NCI-H1930 (cell line): ENCODE measurements at places on chromosomes 2 and 18.

DNA sequence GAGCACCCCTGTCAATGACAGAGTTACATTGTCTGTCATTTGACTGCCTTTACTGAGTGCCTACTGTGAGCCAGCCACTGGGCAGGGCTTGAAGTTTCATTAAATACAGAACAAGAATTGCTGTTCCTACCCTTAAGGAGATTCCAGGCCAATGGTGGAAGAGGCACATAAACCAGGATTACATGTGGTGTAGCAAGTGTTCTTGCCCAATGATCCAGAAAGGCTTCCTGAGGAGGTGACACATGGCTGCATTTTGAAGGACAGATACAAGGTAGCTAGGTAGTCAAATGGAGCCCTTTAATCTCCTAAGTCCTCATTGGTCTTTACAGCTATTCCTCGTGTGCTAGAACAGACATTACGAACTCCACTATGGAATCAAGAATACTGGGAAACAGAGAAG is 312.7 kb downstream of the ETAA1 start:
- DNase-seq = no peak

- peak; percentile 55 for DNase-seq
Observed at GRCh38 chr2:43939695-43940256, 56.0 kb downstream of the LRPPRC start.

- no peak for DNase-seq
Observed at GRCh38 chr2:157470321-157470720, 26.4 kb upstream of the CYTIP start.

DNA sequence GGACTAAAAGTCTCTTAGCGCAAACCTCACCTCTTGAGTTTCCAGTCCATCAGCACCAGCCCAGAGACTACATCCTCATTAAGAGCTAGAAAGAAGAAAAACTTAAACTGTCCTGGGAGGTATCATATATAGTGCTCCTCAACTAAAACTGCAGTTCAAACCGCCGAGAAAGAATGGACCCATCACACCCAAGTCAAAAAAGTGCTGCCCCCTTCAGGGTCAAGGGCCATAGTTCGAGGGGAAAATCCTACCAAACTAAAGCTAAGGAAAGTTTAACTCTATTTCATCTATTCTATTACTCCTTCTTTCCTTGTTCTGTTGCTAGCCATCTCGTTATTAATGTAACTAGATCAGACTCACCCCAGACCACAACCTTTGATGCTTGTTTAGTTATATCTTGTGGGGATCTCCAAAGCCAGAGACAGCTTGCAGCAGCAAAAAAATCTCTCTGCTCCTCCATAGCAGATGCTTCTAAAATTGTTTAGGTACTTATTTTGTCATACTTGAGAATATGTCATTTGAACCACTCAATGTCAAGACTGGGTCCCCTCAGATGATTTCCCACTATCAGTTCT is 134.5 kb upstream of the RMP24 start:
- no peak for DNase-seq

DNA sequence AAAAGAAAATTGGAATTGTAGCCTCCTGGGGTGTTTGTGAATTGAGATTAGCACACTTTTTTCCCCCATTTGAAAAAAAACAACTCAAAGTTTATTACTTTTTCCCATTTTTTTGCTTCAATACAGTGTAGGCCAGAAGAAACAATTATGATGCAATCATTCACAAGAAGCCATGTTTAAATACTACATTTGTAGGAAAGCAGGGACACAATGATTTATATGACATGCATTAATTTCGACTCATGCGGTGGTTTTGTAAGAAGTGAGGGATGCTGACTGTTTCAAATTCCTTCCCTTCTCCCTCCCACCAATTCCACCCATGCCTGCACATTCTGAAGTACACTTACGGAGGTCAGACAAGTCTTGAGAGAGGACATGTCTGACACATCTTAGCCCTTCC is 774.2 kb upstream of the FSHR start:
- no peak for DNase-seq

GRCh38 chr2:183592271-183592670 is 468.0 kb downstream of the NUP35 start:
- no peak for DNase-seq

DNA sequence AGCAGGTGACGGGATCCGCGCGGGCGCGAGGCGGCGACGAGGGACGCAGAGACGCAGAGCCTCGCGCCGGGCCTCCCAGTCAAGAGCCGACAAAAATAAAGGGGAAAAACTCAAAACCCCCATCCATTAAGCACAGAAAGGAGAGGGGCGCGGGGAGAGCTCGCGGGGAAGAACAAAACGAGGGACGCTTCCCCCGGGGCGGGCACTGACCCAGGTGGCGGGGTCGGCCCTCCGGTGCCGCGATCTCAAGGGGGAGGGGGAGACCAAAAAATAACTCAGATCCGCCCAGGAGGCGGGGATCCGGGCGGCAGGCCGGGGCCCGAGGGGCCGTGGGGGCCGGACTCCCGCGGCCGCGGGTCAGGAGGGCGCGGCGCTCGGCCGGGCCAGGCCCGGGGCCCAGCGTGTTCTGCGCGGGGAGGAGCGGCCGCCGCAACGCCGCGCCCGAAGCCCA is 597 bp downstream of the RNF103 start:
- no peak for DNase-seq

DNA sequence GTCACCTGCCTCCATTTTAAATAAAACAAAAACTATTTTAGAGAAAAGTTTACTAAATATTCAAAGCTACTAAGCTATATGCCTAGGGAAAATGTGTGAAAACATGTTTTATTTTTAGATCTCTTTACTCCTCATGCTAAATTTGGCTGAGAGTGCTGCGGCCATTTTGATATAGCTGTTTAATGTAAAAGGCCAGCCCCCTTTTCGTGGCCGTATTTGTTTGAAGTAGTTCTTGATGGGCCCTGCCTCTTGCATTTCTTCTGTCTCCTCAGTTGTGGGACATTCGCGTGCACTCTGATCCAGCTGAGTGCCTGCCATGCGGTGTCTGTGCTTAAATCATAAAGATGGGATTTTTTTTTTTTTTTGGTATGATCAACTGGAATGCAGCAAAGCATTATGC is 64.0 kb downstream of the ZNF407 start:
- DNase-seq = no peak

GRCh38 chr18:63850020-63850419 is 37.5 kb upstream of the SERPINB2 start:
- peak; percentile 43 for DNase-seq

- no peak for DNase-seq
Observed at GRCh38 chr18:33836564-33836963, 258.5 kb downstream of the ASXL3 start.

DNA sequence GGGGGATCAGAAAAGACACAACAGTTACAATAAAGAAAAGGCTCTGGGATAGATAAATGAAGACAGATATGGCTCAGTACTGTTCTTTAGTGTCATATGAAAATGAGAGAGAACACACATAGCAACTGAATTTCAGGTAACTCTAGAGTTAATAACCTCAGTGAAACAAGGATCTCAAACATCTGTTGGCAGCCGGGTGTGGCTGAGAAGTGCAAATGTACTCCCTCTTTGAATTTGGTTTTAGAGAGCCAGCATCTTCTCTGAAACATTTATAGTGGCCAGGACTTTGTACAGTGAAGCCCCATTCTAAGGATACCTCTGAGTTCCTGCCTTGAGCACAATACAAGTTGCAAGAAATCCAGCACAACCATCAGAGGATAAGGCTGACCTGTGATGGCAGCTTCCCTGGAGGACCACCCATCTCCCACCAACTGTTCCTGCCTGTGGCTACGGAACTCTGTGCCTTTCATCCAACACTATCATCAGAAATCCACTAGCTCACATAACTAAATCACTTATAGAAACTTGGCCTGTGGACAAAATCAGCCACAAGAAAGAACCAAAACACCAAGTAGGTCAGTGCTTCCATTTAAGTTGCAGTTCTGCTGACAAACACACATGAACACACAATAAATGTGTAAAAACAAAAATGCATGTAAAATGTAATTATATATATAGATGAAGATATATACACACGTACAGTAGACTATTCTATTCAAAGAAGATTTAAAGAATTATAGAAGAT is 37.3 kb upstream of the PEX13 start:
- DNase-seq = no peak

- no peak for DNase-seq
Observed at GRCh38 chr18:34153711-34154110, 71.0 kb downstream of the NOL4 start.

DNA sequence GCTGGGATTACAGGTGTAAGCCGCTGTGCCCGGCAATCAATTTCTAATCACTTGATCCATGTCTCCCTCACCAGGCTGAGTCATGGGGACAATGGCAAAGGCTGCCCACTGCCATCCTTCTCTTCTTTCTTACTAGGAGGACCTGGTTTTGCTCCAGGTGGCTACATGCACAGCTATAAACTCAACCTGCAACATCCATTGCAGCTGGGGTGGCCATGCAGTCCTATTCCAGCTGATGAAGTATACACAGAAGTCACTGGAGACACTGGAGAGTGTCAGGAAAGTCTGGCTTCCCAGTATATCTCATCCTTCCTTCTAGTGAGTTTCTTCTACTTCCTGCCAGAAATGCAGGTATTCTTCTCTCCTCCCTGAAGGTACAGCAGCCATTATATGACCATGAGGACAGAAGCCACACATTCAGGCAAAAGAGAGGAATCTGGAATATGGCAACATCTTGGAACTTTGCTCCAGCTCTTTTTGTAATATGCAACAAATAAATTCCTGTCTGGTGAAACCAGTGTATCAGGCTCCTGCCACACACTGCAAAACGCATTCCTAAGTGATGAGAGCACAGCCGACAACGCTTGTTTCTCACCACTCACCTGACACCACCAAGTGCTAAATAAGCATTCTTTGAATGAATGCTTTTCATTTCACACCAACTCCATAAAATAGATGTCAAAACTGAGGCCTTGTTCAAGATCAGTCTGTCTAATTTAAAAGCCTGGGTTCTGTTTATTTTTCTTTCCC is 32.3 kb downstream of the SCTR start:
- no peak for DNase-seq

GRCh38 chr2:120344976-120345581 is 857 bp upstream of the INHBB start:
- no peak for DNase-seq

GRCh38 chr2:12613137-12613835 is 103.5 kb upstream of the TRIB2 start:
- DNase-seq = no peak

GRCh38 chr2:37610638-37611289 is 60.7 kb downstream of the CDC42EP3 start:
- no peak for DNase-seq

- no peak for DNase-seq
Observed at GRCh38 chr2:176449852-176450251, 180.6 kb downstream of the MTX2 start.

GRCh38 chr2:74554820-74555531 is 456 bp downstream of the DOK1 start:
- no peak for DNase-seq

DNA sequence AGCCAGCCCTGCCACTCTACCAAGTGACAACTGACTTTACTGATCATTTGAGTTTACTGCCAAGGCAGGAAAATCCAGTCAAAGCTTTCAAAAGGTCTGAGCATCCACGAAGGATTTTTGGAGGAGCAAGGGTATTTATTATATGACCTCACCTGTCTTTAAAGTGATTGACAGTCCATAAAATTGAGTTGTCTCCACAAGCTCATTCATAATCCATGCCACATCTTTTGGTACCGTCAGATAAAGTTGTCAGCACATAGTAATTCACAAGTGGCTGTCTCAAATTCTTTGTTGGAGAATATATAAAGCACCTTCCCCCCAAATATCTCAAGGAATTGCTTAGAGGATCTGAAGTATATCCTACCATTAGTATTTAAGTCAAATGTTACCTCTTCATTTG is 240.5 kb downstream of the METTL4 start:
- DNase-seq = no peak

DNA sequence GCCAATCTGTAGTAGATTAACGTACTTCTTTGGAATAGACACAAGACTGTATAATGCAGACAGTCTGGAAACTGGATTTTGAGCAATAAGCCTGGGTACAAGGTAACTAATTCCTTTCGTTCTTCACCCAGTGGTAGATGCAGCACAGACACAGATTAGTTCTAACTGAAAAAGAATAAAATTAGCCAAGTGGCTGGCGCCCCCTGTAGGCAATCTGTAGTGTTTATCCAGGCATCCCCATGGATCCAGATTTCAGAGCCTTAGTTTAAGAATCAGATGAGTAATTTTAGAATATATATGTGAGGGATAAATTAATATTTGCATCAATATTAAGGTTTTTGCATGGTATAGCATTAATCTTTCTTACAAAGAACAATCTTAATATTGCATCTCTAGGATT is 563.9 kb downstream of the DCC start:
- no peak for DNase-seq

DNA sequence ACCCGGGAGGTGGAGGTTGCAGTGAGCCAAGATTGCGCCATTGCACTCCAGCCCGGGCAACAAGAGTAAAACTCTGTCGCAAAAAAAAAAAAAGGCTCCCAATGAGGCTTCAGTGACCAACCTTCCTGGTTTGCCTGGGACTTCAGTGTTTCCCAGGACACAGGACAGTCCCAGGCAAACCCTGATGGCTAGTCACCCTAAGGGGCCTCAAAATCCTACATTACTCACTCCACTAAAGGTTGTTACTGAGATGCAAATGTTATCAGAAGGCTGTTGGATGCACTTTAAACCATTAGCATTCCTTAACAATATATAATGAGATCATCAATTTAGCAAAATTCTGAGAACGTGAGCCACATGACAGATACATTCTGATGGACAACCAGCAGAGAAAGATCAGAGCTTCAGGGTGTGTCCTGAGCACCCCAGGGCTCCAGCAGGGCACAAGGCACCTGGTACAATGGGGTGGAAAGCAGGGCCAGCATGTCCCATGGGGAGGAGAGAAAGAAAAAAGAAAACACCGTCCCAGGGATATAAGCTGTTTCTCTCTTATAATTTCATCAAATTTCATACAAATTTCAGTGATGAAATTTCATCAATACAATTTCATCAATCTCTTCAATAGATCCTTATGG is 118.1 kb upstream of the ARL5A start:
- DNase-seq = no peak

GRCh38 chr2:234548695-234549420 is 52.0 kb upstream of the ARL4C start:
- no peak for DNase-seq

DNA sequence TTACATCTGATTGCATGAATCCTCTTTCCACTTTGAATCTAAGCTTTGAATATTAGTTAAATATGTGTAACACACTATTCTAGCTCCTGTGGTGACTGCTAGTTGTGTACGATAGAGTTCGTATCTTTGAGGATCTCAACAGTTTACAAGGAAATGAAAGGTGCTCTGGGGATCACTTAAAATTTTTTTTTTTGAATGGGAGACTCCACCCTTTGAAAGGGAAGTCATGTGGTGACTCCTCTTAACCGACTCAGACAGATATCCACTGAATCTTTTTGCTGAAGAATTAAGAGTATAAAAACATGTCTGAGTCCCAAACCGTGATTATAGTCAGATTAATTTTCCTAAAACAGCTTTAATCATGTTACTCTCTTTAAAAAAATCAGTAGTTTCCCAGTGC is 4.0 kb downstream of the CLIP4 start:
- DNase-seq = no peak

GRCh38 chr2:136384531-136385303 is 266.8 kb upstream of the CXCR4 start:
- peak; percentile 56 for DNase-seq
